NCI-H2171 treated with DMSO at 0.1 percent for 48 hours (cell line): ENCODE measurements at places on chromosomes 4 and X.

DNA sequence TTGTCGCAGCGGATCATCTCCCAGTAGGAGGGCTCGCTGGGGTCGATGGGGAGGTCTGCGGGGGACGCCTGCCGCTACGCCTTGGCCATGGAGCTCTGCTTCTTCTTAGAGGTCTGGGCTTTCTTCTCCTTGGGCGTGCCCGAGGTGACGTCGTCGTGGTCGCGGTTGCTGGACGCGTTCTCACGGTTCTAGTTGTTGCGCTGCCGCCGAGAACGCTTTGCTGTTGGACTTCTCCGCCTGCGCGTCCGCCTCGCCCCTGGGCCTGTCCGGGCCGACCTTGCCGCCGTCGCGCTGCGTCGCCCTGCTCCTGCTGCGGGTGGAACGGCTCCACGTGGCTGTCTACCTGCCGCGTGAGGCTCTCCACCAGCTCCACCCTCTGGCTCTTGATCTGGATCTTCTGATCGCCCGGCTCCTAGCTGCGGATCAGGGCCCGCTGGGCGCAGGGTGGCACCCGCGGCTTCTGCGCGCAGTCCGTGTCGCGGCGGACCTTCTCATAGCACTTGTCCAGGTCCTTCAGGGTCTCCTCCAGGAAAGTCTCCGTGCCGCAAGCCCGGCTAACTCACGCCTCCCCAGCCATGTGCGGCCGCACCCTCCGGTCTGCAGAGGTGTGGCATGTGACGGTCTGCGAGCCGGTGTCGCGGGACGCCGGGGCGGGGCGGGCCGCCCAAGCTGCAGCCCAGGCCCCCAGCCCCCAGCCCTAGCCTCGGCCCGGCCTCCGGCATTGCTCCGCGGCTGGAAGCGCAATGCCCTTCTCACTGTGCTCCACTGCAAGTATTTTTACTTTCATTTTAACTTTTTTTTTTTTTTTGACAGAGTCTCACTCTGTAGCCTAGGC lies 40.5 kb upstream of the OGT start:
- DNase-seq, result no peak

- no peak for DNase-seq
Measured at GRCh38 chrX:122512561-122513072, 671.5 kb upstream of the GRIA3 start.

DNA sequence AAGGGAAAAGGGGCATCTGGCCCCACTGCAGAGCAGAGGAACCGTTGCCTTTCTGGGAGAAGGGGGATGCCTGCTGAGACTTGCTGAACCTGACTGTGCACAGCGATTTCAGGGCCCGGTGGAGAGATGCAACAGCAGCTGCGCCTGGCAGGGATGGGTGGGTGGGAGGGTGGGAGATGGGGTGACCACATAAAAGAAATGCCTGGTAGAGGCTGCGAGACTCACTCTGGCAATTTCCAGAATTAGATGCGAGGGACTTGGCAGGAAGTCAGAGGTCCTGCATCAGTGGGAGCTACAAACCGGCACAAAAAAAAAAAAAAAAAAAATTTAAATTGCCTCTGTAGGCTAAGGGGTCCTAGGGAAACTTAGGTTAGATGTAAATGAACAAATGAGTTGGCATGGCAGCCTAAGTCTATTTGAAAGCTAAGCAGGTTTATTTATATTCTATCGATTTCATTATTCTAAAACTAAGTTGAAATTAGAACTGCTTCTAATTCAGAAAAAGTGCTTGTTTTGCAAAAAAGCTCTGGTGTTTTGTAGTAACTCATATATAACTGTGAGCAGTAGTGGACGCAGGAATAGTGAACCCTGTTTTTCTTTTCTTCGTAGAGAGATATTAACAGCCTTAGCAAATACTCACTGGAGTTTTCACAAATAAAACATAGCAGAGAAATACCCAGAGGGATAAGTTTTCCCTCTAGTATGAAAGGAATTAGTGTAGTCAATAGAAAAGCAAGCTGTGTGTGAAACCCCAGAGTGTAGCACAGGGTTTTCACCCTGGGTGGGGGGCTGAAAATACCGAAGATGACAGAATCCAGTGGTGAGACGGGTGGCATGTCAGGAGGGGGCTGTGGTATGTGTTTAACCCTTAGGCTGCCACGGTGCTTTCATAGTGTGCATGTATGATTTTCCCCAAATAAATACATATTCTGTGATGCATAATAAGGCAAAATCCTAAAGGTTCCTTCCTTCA lies 130.1 kb downstream of the EGF start:
- no peak for DNase-seq

GRCh38 chr4:16573739-16574138 lies 324.7 kb downstream of the LDB2 start:
- DNase-seq, result no peak

DNA sequence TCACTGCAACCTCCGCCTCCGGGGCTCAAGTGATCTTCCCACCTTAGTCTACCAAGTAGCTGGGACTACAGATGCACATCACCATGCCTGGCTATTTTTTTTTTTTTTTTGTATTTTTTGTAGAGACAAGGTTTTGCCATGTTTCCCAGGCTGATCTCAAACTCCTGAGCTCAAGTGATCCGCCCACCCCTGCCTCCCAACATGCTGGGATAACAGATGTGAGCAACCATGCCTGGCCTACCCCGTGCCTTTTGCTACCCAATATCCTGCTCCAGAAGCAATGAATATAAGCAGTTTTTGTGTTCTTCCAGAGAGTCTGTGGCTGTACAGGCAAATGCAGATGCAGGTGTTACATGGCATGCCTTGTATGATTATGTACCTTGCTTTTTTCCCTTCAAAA lies 50.5 kb downstream of the TBC1D14 start:
- peak; percentile 67 for DNase-seq
